ENCODE measurements at places on chromosomes 11 and 22.
A peak's percentile ranks its signal among the peaks of the same experiment; 100 is the strongest.

DNA sequence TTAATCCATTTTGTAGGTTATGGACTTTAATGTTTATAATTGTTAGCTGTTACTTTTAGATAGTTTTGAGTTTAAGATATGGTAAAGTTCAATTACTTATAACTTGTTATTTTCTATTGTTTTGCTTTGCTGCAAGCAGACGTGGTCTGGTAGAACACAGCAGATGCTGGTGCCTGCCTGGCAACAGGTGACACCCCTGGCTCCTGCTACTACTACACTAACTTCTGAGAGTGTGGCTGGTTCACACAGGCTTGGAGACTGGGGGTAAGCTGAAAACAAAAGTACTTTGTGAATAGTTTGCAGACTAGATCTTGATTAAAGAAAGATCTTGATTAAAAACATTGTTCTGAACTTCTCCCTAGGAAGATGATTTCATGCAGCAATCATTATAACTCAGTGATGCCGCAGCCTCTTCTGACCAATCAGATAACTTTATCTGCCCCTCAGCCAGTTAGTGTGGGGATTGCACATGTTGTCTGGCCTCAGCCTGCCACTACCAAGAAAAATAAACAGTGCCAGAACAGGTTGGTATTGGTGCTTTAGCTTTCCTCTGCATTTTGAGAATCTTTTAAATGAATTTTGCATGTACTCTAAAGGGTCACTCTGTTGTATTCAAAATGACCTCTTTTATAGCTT is 90.4 kb downstream of the HIPK3 start:
- no peak for DNase-seq

DNA sequence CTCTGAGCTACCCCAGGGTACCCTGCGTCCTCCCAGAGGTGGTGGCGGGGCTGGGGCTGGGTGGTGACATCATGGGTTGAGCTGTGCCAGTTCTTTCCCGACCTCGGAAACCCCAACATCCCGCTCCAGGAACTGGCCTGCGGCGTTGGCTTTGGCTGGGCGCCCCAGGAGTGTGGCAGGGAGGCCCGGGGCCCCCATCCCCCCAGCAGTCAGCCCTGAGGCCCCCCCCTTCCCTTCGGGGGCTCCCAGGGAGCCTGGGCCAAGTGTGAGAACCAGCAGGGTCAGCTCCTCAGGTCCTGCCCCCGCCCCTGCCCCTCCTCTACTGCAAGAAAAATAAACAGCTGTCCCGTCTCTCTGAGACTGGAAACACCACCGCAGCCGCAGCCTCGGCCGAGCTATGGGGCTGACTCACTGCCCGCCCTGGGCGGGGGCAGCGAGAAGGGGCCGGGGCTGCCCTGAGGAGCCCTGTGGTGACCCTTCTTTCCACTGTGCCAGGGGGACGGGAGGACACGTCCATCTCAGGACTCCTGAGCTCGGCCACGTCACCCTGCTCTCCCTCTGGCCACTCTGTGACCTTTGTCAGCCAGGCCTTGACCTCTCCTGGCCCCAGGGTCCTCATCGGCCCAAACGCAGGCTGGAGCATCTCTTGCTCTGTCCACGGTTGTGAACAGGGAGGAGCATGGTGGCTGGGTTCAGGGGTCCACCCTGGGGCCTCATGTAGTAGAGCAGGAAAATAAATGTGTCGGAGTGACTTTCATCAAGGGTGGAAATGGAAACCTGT is 73.4 kb downstream of the WNT7B start:
- DNase-seq = peak; percentile 82

GRCh38 chr11:75800728-75801361 is 14.2 kb upstream of the UVRAG start:
- no peak for DNase-seq

DNA sequence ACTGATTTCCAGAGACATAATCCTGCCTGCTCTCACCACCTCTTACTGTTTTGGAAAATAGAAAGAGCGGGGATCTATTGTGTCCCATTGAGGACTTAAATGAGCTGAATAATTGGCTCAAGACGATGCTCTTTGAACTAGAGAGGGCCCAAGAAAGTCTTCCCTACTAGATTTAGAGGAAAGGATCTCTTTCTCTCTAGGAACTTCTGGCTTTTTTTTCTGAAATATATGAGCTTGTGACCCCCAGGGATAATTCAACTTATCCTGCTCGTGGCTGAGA is 461.4 kb upstream of the KIRREL3 start:
- no peak for DNase-seq

GRCh38 chr11:118434553-118435289 is 1.6 kb upstream of the KMT2A start:
- DNase-seq = peak; percentile 36

GRCh38 chr22:29524442-29525191 is 28.9 kb downstream of the THOC5 start:
- DNase-seq = no peak

GRCh38 chr11:61392981-61393595 is 701 bp downstream of the TMEM216 start:
- DNase-seq = no peak

GRCh38 chr22:45775569-45776312 is 104.1 kb downstream of the ATXN10 start:
- no peak for DNase-seq

- no peak for DNase-seq
Measured at GRCh38 chr22:38244106-38244505, 28.7 kb downstream of the TMEM184B start.

GRCh38 chr11:67666676-67667489 is 7.5 kb downstream of the ALDH3B2 start:
- DNase-seq = no peak

DNA sequence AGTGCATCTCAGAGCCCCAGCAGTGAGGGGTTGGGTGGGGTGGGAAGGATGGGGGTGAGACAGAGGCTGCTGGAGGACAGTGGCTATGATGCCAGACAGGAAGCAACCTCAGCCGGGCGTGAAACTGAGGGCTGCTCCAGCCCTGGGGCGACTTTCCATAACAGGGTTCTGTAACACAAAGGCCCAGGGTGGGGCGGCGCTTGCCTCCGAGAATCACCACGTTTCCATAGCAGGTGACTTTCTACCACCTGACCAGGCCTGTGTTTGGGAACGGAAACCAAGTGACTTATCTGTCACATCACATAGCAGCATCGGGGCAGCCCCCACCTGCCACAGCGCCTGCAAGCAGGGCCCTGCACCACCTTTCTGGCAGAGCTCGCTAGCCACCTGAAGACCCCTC is 85.8 kb downstream of the TRMU start:
- DNase-seq = no peak

DNA sequence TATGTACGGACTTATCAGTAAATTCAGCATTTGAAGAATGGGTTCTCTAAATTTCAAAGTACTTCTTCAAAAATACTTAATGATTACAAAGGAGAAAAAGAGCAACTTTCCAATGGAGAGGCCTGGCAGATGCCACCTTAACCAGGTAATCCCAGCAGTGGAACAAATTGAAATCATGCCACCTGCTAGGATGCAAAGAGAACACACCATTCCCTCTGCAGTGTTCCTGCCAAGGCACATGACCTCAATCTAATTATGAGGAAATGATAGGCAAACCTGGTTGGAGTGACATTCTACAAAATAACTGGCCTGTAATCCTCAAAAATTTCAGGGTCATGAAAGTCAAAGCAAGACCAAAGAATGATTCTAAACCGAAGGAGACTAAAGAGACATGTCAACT is 21.5 kb downstream of the TNRC6B start:
- no peak for DNase-seq

DNA sequence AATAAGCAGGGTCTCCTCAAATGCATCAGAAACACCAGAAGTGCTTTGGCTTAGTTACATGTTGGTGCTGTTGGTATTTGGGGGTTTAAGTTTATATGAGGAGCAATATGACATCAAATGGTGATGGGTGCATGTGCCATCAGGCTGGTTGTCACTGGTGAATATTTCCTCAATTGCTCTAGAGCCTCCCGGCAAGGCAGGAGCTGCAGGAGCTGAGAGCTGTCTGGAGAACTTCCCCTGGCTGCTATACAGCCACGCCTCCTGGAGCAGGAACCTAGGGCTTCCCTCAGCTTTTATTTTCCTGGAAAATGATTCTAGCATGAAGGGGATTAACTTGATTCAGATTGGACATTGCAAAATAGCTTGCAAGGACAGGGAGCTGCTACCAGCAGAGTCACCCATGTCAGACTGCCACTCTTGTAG is 15.8 kb downstream of the IGLL5 start:
- DNase-seq = no peak

- DNase-seq = no peak
Measured at GRCh38 chr11:95531116-95531515, 258.5 kb downstream of the FAM76B start.

- no peak for DNase-seq
Measured at GRCh38 chr11:125418396-125418795, 77.7 kb downstream of the FEZ1 start.

DNA sequence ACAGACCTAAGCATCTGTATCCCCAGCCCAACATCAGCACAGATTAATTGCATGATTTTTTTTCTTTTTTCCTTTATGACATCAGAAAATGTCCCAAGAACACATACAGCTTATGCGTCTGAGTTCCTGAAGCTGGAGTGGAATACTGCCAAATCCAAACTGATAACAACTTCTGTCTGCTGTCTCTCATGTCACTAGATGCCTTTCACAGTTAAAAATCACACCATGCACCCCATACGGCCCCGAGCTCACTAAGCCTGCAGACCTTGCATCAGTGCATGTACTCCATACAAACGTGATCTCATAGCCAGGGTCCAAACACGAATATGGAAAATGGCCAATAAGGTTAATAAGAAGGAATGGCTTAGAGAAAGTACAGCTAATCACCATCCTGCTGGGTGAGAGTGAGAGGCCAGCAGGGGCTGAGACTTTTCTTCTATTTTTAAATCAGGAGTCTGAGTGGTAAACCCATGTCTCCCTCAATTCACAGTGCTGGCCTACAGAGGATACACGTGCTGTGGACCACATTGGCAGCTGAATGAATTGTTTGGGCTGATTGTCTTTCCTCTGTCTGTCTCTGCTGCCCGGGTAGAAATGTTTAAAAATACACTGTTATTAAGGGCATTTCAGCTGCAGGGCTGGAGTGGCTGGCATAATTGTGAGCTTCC is 350.6 kb upstream of the RAG2 start:
- no peak for DNase-seq

DNA sequence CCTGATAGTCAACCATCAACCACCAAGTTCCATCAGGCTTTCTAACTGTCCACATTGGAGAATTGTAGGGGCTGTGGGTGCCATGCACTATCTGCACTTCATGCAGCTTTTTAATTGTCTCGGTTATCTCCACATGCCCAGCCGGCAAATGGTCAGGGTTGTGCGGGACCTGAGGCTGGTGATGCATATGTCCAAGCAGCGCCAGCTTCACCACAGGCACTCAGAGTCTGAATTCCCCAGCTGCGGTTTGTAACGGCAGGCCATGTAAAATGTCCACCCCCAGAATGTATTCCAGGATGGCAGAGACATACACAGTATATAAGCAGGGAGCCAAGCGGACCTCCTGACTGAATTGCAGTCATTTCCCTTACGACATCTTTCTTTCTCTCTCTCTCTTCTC is 435.6 kb downstream of the DYNC2H1 start:
- DNase-seq = no peak

- no peak for DNase-seq
Measured at GRCh38 chr22:20427945-20428417, 9.6 kb downstream of the SCARF2 start.

DNA sequence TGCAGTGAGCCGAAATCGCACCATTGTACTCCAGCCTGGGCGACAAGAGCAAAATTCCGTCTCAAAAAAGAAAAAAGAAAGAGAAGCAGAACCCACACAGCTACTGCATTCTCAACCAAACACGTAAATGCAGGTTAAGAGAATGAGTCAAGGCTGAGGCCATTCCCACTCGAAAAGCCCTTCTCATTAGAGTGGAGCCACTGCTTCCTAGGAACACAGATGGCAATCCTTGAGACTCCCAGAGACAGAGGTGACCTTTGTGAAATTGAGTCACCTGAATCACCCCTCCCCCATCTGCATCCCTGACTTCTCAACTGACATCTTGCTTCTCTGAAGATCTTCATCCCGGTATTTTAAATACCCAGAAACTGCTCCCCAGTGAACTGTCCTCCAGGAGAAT is 8.2 kb downstream of the PACSIN2 start:
- DNase-seq = no peak

- DNase-seq = no peak
Measured at GRCh38 chr22:45551310-45552016, 48.8 kb downstream of the FBLN1 start.

GRCh38 chr22:26570115-26570514 is 19.8 kb downstream of the TPST2 start:
- no peak for DNase-seq

DNA sequence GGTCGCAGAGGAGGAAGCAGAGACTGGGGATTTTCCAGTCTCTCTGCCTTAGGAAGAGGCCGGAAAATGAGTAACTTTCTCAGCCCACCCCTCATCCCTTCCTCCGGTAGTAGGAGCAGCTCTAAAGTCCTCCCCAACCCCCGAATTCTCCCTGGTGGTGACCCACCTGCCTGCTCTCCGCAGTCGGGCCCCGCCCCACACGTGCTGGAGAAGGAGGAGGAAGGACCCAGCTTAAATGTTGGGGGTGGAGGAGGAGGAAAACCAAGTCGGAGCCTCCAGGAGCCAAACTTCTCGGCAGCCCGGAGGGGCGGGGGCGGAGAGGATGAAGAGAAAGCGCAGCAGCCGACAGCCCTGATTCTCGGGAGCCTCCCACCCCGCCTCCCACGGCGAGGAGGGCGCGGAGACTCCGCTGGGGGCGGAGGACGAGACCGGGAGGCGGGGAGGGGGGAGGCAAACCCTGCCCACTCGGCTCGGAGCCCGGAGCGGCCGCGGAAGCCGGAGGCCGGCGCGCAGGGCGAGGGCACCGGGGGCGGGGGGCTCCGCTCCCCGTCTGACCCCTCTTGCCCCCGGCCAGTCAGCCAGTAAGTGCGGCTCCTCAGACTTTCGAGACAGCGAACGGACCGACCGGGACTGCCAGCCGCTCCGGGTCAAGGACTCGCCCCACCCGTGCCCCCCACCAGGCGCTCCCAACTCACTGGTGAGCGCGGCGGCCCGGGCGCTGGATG is at the start of gene TPBGL:
Gene TPBGL, plus strand, starts transcription at position 464 of the 725 bp plus-strand sequence. CDS start 276 bp downstream, outside the sequence.
- DNase-seq = no peak

GRCh38 chr11:103297900-103298299 is 188.7 kb downstream of the DYNC2H1 start:
- no peak for DNase-seq

DNA sequence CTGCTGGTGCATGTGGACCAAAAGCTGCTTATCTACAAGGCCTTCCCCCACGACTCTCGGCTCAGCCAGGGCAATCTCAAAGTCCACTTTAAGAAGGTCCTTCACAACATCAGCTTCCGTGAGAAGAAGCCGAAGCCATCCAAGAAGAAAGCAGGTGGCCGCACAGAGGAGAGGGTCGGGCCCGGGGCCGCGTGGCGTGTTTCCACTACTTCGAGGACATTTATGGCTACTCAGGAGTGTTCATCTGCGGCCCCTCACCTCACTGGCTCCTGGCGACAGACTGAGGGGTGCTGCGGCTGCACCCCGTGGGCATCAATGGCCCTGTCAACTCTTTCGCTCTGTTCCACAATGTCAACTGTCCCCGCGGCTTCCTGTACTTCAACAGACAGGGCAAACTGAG is 16.2 kb upstream of the SLC5A4 start:
- DNase-seq = no peak

- no peak for DNase-seq
Measured at GRCh38 chr11:22656130-22656529, 10.3 kb upstream of the GAS2 start.

Measured in astrocyte of the spinal cord (primary cell).